NCI-H1436 (cell line): ENCODE measurements at places on chromosomes 5 and 9.

DNA sequence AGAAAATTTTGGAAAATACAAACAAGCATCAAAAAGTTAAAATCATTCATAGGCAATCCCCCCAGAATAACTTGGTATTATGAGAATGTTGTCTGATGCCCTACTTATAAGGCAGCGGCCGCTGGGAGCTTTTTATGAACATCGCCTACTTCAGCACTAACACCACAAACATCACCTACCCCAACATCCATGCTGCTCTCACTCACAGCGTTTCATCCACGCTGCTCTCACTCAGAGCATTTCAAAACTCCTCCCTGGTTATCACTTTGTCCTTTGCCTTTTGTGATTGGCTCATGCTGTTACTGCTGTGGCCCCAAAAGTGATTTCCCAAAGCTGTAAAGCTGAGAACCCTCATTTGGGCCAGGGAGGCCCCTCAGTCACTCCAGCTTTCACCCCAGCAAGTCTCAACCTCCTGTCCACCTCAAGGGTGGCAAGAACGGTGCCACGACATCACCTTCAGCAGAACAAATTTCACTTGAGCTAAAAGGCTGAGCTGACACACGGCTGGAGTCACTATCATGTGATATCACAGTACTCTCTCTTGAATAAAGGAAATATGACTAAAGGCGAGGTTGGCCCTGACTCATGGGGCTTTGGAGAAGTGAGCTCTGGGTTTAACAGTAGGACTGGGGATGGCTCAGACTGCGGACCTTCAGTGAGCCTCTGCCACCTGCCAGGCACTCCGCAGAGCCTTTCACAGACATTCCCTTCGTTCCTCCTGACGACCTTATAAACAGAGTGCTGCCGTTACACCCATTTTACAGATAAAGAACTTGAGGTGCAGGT lies 25.2 kb downstream of the SHC3 start:
- DNase-seq: no peak

- DNase-seq: no peak
Measured at GRCh38 chr5:123098767-123099513, 9.9 kb downstream of the PRDM6 start.

GRCh38 chr9:133127340-133127981 lies 6.4 kb upstream of the RALGDS start:
- DNase-seq: no peak

DNA sequence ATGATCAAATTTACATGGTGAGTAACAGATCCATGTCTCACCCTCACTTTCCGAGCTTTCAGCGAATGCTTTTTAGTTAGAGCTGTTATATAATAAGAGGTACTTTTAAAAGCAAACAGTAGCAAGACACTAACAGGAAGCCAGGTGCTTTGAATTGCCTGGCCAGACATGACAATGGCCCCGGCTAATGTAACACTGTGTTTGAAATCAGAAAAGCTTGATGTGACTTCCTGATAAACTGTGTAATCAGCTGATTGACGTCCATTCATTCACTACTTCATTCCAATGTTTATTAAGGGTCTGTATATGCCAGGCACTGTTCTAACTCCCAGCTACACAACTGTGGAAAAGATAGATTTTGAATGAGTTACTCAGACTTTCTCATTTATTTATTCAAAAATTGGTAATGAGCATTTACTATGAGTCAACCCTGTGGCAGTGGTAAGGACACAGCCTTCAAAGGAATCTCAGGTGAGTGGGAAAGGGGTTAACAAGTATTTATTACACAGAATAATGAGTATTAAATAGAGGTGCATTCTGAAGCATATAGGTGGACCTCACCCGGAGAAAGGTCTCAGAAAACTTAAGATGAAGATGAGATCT lies 26.6 kb downstream of the DPYSL3 start:
- peak; percentile 88 for DNase-seq

GRCh38 chr5:68002836-68003235 lies 212.7 kb upstream of the PIK3R1 start:
- DNase-seq: no peak

DNA sequence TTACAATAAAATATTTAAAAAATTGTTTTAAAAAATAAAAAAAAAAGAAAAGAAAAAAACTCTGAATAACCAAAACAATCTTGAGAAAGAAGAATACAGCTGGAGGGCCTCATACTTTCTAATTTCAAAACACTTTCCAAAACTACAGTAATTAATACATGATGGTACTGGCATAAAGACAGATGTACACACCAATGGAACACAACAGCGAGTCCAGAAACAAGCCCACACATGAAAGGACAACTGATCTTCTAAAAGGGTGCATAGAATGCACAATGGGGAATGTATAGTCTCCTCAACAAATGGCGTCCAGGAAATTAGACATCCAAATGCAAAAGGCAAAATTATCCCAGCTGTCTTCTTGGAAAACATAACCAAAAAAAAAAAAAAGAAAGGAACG lies 99.6 kb downstream of the LURAP1L start:
- DNase-seq: no peak

DNA sequence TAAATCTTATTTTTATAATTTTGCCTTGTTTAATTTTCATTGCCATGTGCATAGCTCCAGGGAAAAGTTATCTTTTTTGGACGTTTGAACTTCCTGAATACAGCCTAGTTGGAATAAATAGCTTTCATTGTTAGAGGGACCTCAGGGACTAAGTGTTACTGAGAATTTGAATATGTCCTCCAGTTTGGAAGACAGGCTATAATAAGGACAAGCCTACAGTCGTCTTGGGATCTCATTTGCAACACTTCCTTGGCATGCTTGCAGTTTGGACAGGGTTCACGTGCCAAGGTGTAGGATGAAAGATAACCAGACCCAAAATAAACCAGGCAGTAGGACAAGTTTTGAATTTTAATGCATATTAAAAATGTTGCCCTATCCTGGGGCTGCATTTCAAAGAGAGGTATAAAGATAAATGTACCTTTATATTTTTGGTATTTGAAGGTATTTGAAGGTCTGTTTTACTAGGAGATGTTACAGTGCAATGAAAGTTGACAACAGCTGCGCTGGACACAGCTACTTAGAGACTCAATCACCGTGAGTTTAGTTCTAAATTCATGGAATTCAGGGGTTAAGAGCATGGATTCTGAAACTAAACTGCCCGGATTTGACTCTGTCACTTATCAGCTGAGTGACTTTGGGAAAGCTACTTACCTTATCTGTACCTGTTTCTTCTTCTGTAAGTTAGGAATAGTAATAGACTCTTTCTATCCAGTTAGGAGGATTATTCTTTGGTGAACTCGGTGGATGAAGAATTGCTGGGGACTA lies 134.1 kb downstream of the ACTBL2 start:
- DNase-seq: no peak

GRCh38 chr5:68968429-68968828 lies 125.4 kb upstream of the SLC30A5 start:
- DNase-seq: no peak

GRCh38 chr5:160445751-160446150 lies 24.1 kb downstream of the PTTG1 start:
- DNase-seq: no peak

DNA sequence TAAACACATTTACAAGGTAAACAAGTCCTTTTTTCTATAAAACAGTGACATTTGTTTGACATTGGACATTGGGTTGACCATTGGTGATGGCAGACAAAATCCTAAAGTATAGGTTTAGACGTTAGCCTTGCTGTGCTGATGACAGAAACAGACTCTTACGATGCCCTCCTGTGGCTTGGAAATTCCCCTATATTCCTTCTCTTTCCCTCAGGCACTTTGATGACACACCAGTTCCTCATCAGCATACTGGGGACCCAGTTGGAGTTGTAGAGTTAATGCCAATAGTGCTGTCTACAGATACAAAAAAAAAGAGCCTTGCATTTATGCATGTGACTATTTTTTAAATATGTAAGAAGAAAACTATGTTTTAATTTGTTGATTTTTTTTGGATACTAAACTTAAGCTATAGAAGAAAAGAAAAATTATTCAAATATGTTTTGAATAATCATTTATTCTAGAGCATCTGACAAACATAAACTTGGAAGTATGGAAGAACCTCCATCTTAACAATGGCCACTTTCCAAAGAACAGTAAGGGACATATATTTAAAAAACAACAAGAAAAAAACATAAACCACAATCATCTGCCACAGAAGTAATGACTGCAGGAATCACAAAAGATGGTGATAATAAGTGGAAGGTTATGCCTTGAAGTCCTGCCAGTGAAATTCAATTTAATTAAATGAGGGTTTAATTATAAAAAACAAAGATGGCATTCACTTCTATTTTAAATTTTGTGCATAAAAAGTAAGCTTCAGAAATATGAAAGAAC lies 75.6 kb upstream of the SNCAIP start:
- DNase-seq: no peak

DNA sequence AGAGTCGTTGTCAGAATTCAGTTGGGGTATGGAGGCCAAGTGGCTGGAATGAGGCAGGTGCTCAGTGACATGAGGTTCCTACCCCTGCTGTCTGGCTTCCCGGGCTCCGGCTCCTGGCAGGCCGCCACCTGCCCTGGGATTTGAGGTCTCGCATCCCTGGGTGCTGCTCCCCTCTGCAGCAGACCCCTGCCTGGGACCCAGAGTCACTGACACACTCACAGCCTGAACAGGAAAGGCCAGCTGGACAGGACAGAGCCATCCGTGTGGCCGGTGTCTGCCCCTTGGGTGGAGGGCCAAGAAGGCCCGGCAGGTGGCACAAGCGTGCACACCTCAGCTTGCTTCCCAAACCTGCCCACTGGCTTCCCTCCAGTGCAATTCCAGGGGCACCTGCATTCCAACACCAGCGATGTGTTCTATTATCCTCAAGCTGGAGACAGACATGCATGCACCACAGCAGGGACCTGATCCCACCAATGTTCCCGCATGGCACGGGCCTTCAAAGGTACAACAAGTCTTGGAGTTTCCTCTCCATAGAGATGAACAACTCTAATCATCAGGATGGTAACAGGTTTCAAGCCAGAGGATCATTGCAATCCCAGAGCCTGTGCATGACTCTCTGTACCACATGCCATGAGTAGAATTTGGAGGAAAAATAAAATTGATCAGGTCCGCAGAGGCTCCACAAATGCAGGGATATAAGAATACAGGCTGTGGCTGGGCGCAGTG lies 45.6 kb upstream of the RNF130 start:
- DNase-seq: no peak

DNA sequence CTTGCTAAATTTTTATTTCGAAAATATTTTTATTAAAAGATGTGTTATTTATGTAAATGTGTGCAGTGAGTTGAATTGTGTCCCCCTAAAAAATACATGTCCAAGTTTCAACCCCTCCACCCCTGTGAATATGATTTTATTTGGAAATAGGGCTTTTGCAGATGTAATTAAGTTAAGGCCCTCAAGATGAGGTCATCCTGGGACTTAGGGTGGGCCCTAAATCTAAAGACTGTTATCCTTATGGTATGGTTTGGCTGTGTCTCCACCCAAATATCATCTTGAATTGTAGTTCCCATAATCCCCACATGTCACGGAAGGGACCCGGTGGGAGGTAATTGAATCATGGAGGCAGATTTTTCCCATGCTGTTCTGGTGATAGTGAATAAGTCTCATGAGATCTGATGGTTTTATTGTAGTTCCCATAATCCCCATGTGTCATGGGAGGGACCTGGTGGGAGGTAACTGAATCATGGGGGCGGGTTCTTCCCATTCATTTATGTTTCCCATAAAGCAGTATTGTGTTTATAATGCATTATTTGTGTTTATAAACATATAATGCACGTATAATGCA lies 1.5 kb upstream of the TMED7 start:
- no peak for DNase-seq

GRCh38 chr9:135273008-135273407 lies 185.5 kb downstream of the OLFM1 start:
- DNase-seq: no peak

GRCh38 chr5:127367946-127368465 lies 77.4 kb downstream of the MEGF10 start:
- DNase-seq: no peak

DNA sequence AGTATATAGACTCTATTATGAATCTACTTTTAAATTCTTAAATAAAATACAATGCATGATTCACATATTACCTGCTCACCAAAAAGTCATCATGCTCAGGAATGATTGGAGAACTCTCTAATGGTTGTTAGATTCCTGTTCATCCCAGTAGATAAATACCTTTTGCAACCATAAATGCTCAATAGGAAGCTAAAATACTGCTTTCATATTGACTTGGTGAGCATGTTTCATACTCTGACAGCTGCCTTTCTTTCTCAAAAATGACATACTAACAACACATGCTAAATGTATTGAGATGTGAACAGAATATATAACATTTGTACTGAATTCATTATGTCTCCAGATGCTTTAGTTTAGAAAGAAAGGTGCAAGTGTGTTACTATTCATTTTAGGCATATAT lies 79.6 kb upstream of the SLCO6A1 start:
- no peak for DNase-seq

DNA sequence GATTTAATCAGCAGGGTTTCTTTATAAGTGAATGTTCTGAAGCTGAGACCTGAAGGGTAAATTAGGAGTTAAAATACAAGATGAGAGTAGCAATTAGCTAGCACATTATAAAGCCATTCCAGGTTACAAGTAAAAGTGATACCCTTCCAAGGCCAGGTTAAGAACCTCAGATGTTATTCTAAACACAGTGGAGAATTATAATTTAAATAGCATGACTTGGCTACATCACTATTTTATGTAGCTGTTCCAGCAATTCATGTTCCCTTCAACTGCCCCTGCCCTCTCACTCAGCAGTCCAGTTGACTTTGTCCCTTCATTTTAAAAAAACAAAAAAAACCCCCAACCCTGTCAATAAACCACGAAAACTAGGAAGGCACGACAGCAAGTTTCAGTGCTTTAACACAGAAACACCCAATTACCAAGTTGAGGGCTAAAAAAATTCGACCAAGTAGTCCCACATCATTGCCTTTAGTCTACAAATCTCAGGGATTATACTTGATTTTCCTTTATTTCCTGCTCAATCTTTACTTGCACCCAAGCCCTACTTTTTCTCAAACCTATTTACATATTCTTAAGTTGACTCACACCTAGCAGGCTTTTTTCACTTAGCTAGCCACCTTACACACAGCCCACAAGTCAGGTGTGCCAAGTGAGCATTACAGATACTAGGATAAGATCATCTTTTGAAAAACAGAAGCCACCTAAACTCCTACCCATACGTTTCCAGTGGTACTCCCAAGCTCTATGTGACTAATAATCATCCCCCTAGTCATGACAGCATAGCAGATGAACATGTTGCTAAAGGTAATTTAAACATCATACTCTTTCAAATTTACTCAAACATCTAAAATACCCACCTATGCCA lies 3.4 kb downstream of the RPL37 start:
- no peak for DNase-seq
